ENCODE measurements at places on chromosomes 2 and 18. TPM values are rescaled to one million over a fixed set of nuclear protein-coding genes. Genes with fewer than 3 reads are reported as not detected.
A peak's percentile ranks its signal among the peaks of the same experiment; 100 is the strongest.

DNA sequence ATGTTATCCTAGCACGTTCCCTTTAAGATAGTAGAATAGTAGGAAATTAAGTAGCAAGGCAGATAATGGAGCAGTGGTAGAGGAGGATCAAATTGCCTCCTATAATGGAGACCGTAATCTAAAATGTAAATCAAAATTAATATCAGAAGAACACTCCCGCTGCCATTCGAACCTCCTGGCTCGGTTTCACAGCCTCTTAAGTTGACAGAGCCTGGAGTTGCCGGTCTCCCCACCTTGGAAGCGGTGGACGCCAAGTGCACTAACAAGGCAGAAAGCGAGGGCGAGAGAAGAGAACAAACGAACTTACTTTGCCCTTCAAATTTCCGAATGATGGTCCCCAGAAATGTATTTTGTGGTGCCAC is 450 bp downstream of the KCNH7 start:
- no peaks in the 10 kb centered on the region for H3K36me3 ChIP-seq
- no peak overlapping the region for H3K4me3 ChIP-seq
- DNase-seq, result no peak
- no peak overlapping the region for H3K27ac ChIP-seq
- H3K4me1 ChIP-seq, result no peaks in the 10 kb centered on the region

GRCh38 chr2:38574278-38574677 is 28.4 kb downstream of the HNRNPLL start:
- H3K4me1 ChIP-seq, result peaks cover 15% of the 10 kb centered on the region
- no peaks in the 10 kb centered on the region for H3K27me3 ChIP-seq
- peaks cover 42% of the 10 kb centered on the region for H3K36me3 ChIP-seq
- H3K4me3 ChIP-seq, result no peak overlapping the region

DNA sequence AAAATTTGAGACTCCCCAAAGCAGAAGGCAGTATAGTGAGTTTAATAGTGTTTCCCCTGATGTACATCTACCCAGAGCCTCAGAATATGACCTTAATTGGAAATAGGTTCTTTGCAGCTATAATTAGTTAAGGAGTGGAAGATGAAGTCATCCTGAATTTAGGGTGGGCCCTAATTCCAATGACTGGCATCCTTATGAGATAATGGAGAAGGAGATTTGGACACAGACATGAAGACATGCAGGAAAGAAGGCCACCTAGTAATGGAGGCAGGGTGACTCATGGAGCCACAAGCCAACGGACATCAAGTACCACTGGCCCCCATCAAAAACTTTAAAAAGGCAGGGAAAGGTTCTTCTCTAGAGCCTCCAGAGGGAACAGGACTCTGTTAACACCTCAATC is 308.9 kb downstream of the TXNL1 start:
- H3K4me1 ChIP-seq, result peaks cover 21% of the 10 kb centered on the region
- no peaks in the 10 kb centered on the region for H3K36me3 ChIP-seq
- H3K27ac ChIP-seq, result no peak overlapping the region
- H3K27me3 ChIP-seq, result no peaks in the 10 kb centered on the region

GRCh38 chr18:5646739-5647138 is 102.9 kb upstream of the EPB41L3 start:
- no peak overlapping the region for H3K27ac ChIP-seq
- no peak overlapping the region for H3K4me3 ChIP-seq
- H3K36me3 ChIP-seq, result no peaks in the 10 kb centered on the region
- no peak for DNase-seq
- H3K27me3 ChIP-seq, result no peaks in the 10 kb centered on the region

- H3K4me1 ChIP-seq, result no peaks in the 10 kb centered on the region
- no peak overlapping the region for H3K4me3 ChIP-seq
- H3K27ac ChIP-seq, result no peak overlapping the region
- DNase-seq, result no peak
These were observed 125.7 kb downstream of the B3GNT2 start for GRCh38 chr2:62321380-62322289.

GRCh38 chr2:191981706-191982105 is 134.8 kb upstream of the CAVIN2 start:
- no peak overlapping the region for H3K4me3 ChIP-seq
- H3K27ac ChIP-seq, result no peak overlapping the region
- no peaks in the 10 kb centered on the region for H3K36me3 ChIP-seq
- peaks cover 2% of the 10 kb centered on the region for H3K4me1 ChIP-seq
- no peak for DNase-seq

DNA sequence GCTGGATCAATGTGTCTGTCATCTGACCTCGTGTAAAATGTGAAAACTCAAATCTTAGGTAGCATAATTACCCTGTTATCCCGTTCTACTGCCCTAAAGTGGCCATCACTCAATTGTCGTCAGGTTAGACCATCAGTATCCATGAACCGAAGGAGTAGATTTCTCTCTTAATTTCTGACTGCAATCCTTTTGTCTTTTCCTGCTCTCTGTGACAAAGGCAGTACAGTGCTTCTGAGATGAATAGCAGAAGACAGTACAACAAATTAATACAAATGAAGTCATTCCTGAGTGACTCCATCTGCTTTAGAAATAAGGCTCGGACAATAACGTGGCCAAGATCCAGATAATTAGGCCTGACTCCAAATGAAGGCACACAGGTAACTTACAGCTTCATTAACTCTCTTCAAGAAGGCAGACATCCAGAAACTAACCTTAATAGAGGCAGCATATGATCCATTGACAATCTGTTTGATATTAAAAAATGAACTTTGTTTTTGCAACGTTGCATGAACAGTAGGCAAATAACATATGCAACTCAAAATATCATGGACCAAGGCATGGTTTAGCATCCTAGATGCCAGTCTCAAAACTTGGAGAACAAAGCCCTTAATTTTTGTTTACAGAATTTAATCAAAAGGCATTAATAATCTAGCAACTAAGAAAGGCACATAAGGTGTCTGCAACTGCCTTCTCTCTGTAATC is 96.7 kb upstream of the CDH20 start:
- H3K27ac ChIP-seq, result no peak overlapping the region
- no peaks in the 10 kb centered on the region for H3K4me1 ChIP-seq
- no peaks in the 10 kb centered on the region for H3K27me3 ChIP-seq
- H3K36me3 ChIP-seq, result no peaks in the 10 kb centered on the region
- no peak for DNase-seq

DNA sequence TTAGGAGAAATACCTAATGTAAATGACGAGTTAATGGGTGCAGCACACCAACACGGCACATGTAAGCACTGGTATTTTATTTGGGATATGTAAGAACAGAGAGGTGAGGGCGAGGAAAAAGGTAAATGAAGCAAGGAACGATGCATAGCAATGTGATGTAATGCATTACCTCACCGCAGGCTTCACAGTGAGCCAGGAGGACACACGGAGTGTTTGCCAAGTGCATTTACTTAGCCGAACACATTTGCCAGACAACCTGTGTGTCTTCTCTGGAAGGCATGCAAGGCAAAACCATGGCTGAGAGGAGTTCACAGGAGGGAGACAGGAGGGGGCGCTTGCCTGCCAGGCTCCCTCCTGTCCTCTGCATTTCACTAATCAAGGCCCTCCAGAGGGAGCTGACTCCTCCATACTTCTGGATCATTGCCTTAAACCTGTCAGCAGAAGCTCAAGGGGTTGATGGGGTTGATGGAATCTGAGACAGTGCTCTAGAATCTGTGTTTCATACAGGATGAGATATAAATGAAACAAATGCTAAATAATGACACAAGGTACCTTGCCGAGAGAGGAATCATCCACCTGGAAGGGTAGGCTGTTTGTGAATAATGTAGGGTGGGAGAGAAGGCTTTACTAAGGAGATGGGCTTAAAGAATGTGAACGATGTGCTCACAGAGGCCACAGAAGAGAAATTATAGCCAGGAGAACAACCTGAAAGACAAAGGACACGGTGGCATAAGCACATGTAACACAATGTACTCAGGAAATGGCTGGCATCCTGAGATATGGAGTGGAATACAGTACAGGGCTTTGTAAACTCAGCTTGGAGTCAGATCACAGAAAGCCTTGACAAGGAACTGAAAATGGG is 9.1 kb upstream of the TPRKB start:
- DNase-seq, result no peak
- H3K4me3 ChIP-seq, result no peak overlapping the region
- H3K4me1 ChIP-seq, result no peaks in the 10 kb centered on the region
- H3K27ac ChIP-seq, result no peak overlapping the region
- H3K27me3 ChIP-seq, result no peaks in the 10 kb centered on the region
- peaks cover 29% of the 10 kb centered on the region for H3K36me3 ChIP-seq

DNA sequence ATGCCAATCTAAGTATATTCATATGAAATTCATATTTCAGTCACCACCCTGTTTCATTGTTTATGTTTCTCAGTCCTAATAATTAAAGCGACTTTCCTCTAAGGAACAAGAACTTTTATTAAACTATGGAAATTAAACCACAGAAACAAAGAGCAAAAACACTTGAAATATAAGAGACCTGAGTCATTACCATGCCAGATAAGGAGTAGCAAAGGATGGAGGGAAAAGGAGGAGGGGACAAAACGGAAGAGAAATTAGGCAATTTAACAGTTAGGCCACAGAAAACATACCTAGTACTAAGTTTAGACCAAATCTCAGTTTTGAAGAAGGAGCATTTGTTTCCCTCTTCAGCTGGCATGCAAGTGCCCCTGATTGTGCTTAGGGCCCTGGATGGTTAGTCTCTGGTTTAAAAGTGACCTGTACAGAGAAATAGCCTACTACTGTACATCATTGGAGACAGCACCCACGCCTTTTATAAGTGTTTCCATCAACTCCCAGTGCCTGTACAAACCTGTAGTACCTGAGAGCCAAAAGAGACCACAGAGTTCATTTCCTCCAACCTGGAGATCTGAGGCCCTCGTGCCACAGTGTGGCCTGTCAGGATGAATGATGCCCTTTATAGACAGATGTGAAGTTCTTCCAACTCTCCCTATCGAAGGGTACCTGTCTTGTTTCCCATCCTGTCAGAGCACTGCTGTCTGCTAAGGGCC is 74.5 kb downstream of the SPATS2L start:
- peaks cover 59% of the 10 kb centered on the region for H3K4me1 ChIP-seq
- H3K27ac ChIP-seq, result peak overlapping the region; percentile 90
- no peaks in the 10 kb centered on the region for H3K27me3 ChIP-seq
- no peak overlapping the region for H3K4me3 ChIP-seq
- peak; percentile 74 for DNase-seq
- H3K36me3 ChIP-seq, result no peaks in the 10 kb centered on the region

DNA sequence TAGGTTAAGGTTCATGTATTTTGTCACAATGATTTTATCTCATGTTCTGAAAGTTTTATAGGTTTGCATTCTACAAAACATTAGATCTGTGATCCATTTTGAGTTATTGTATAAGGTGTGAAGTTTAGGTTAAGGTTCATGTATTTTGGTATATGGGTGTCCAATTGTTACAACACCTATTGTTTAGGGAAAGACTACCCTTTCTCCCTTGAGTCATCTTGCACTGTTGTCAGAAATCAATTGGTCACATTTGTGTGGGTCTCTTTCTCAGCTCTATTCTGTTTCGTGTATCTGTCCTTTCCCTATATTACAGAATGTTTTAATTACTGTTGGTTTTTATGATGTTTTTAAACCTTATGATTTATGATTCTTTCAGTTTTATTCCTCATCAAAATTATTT is 192.3 kb downstream of the MCFD2 start:
- peaks cover 18% of the 10 kb centered on the region for H3K36me3 ChIP-seq
- H3K27ac ChIP-seq, result peak overlapping the region; percentile 43
- no peak overlapping the region for H3K4me3 ChIP-seq
- H3K27me3 ChIP-seq, result no peaks in the 10 kb centered on the region

DNA sequence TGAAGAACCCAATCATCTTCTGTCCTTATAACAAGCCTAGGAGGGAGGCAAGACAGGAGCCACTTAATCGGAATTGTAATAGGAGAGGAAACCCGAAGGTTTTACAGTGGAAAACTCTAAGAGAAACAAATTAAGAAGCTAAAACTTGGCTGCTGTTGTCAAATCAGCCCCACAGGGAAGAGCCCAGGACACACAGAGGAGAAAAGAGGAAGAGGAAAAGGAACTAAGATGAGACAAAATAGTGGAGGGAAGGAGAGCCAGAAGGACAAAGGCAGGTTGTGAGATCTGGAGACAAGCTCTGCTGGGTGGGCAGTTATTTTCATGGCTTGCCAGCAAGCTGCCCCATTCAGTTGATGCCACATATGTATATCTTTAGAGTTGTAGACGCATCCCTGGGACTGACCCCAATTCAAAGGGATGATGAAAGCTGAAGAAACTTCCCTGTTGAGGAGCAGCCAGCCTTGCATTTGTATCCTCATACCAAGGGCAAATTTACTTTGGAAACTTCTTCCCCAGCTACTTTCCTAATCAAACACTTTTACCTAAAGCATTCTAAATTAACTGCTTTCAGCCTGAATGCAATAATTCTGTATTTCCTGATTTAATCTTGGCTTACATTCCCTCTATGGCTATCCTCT is 499.8 kb upstream of the MEIS1 start:
- no peak overlapping the region for H3K27ac ChIP-seq
- H3K4me1 ChIP-seq, result no peaks in the 10 kb centered on the region
- no peaks in the 10 kb centered on the region for H3K27me3 ChIP-seq

GRCh38 chr2:191291471-191291870 is 46.3 kb downstream of the MYO1B start:
- H3K27ac ChIP-seq, result peak overlapping the region; percentile 39
- no peak overlapping the region for H3K4me3 ChIP-seq
- DNase-seq, result no peak
- peaks cover 11% of the 10 kb centered on the region for H3K36me3 ChIP-seq

DNA sequence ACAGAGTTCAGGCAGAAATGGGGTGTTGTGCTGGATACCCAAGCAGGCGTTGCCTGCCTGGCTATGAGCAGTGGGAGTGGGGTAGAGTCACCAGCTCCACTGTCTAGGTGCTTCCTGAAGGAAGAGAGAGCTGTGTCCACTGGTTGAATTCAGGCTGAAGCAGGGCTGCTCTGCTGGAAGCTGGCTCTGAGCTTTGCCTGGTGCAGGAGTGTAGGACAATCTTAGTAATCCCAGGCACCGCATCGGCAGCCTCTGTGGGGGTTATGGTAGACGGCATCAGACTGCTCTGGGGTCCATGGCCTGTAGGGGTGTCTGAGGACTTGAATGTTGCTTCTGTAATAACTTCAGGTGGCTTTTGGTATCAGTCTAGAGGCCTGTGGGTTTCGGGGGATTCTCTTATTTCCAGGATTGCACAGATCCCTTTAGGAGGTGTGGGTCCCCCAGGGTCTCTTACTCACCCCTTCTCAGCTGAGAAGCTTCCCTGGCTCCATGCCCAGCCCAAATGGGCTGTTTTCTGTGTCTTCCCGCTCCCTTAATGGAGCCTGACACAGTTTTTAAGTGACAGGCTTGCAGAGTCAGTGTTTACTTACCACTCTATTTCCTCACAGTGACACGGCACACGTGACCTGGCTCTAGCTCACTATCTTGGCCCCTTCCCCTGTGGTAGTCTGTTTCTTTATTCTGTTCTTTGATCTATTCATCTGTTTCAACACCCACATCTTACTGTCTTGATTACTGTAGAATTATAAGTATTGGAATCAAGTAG is 644.3 kb downstream of the CBLN2 start:
- DNase-seq, result no peak
- no peak overlapping the region for H3K4me3 ChIP-seq
- no peaks in the 10 kb centered on the region for H3K4me1 ChIP-seq
- no peaks in the 10 kb centered on the region for H3K27me3 ChIP-seq

CDH7 gene
- total RNA-seq, result not detected

NT5C1B gene
- total RNA-seq, result not detected

DYNAP gene
- total RNA-seq, result not detected

SERPINB10 gene
- 0.29 TPM for total RNA-seq

ZNF24 gene
- 27.4 TPM for total RNA-seq

Data from osteoblast (primary cell).